Activated naive CD4-positive, alpha-beta T cell treated with anti-CD3 and anti-CD28 coated beads, Interleukin-2, amount 10 ng/mL, durations not matched to agents 7 days and 5 days (primary cell): ENCODE measurements at places on chromosomes 4 and X.

GRCh38 chr4:705278-706082, at the start of gene PCGF3:
Gene PCGF3 (plus strand): TSS chr4:705832. CDS start chr4:733681, 27,849 bp downstream.
- peaks cover 21% of the 10 kb centered on the region for H3K4me1 ChIP-seq
- DNase-seq: peak; percentile 98
- peaks cover 12% of the 10 kb centered on the region for H3K27me3 ChIP-seq
- peak within 1 kb of the TSS; percentile 78 for H3K4me3 ChIP-seq

DNA sequence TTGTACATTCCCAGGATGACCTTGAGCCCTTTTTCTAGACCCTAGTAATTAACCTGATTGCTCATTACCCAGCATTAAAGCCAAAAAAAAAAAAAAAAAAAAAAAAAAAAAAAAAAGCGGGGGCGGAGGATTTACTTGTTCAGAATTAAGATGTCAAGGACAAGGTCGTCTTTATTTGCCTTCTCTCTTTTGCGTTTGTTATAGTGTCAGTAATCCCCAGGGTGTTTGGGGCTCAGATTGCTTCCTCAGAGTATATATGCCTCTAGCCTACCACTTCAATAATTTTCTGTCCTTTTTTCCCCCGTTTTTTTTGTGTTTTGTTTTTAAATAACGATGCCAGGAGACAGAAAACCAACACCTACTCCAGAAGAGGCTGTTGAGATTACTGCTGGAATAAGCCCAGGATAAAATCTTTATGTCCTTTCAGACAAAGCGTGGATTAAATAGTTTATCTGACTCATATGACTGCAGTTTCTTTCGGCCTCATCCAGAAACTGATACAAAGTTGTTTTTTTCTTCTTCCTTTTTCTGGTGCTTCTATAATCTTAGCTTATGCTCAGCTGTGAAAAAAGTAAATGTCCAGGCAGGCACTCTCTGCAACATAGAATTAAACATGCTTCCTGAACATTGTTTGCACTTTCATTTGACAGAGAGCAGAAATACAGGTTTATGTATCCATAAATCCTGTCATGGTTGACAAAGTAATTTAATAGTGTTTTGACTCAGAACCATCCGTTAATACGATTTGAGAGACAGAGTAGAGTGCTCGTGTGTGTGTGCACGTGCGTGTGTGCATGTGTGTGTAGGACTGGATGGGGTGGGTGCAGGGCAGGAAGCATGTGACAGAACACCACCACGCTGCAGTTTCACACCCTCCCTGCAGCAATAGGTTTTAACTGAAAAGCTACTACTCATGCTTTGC, 138.6 kb downstream of the AFF1 start:
- peak; percentile 79 for DNase-seq
- no peaks in the 10 kb centered on the region for H3K27me3 ChIP-seq
- H3K4me1 ChIP-seq: peaks cover 44% of the 10 kb centered on the region
- peaks cover 11% of the 10 kb centered on the region for H3K36me3 ChIP-seq
- H3K4me3 ChIP-seq: peak overlapping the region; percentile 53

DNA sequence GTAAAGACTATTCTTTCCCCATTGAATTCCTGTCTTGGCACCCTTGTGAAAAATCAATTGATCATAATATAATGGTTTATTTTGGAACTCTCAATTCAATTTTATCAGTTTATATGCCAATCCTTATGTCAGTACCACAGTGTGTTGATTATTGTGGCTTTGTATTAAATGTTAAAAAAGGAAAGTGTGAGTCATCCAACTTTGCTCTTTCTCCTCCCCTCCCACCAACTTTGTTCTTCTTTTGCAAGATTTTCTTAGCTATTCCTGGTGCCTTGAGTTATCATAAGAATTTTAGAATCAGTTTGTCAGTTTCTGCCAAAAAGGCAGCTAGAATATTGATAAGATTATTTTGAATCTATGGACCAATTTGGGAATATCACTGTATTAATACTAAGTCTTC, 11.2 kb upstream of the RNF175 start:
- H3K27ac ChIP-seq: no peak overlapping the region
- peaks cover 11% of the 10 kb centered on the region for H3K27me3 ChIP-seq
- no peak overlapping the region for H3K4me3 ChIP-seq

GRCh38 chr4:43853565-43854264, 594.9 kb downstream of the KCTD8 start:
- H3K36me3 ChIP-seq: no peaks in the 10 kb centered on the region
- H3K4me3 ChIP-seq: no peak overlapping the region
- H3K27me3 ChIP-seq: no peaks in the 10 kb centered on the region
- H3K27ac ChIP-seq: no peak overlapping the region
- DNase-seq: no peak
- H3K4me1 ChIP-seq: no peaks in the 10 kb centered on the region

- peaks cover 5% of the 10 kb centered on the region for H3K36me3 ChIP-seq
- no peaks in the 10 kb centered on the region for H3K27me3 ChIP-seq
- no peak for DNase-seq
- no peak overlapping the region for H3K4me3 ChIP-seq
These were observed 26.5 kb upstream of the ANAPC4 start for GRCh38 chr4:25350561-25350960.

DNA sequence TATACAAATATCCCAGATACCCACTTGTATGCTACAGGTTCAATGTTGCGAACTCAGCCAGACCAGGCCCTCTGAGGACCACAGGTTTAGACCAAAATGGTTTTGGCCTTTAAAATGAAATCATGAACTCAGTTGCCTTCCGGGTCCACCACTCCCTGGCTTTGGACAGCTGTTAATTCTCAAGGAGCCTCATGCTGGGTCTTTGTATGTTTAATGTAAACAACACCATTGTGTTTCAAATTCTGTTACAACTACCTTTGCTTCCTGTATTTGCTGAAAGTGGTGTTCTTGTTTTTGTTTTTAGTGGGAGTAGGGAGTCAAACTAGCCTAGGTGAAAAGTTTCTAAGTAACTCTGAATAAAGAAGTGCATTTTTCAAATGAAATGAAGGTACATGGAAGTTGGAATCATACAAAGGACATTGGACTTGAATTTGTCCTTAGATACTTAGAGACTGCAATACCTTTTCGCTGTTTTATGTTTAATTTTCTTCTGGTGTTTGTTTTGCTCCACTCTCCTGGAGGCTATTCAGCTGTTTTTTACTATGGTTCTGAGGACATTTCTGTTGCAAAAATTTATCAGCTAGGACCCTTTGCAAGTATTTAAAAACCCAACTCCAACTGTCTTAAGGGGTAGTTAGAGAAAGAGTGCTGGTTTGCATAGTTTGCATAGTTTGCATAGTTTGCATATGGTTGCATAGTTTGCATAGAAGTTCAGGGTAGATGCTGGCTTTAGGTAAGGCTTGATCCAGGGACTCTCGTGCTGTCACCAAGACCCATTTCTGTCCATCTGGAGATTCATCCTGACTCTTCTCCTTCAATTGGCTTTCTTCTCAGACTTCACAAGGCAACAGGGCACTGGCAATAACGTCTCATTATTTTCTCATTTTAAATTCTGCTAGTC, 70.1 kb downstream of the MID1IP1 start:
- H3K36me3 ChIP-seq: no peaks in the 10 kb centered on the region
- no peaks in the 10 kb centered on the region for H3K27me3 ChIP-seq
- H3K27ac ChIP-seq: no peak overlapping the region
- no peak overlapping the region for H3K4me3 ChIP-seq
- H3K4me1 ChIP-seq: no peaks in the 10 kb centered on the region
- no peak for DNase-seq

GRCh38 chr4:129926936-129927335, 831.0 kb downstream of the C4orf33 start:
- H3K4me3 ChIP-seq: no peak overlapping the region
- no peaks in the 10 kb centered on the region for H3K4me1 ChIP-seq
- no peak overlapping the region for H3K27ac ChIP-seq
- no peak for DNase-seq

GRCh38 chr4:35500812-35501211, 743.5 kb downstream of the ARAP2 start:
- H3K27ac ChIP-seq: no peak overlapping the region
- no peak for DNase-seq
- no peak overlapping the region for H3K4me3 ChIP-seq
- H3K4me1 ChIP-seq: no peaks in the 10 kb centered on the region
- no peaks in the 10 kb centered on the region for H3K36me3 ChIP-seq

- peaks cover 55% of the 10 kb centered on the region for H3K36me3 ChIP-seq
- no peaks in the 10 kb centered on the region for H3K27me3 ChIP-seq
- no peak overlapping the region for H3K4me3 ChIP-seq
- H3K4me1 ChIP-seq: peaks cover 31% of the 10 kb centered on the region
- no peak for DNase-seq
- peak overlapping the region; percentile 72 for H3K27ac ChIP-seq
These were observed 22.7 kb downstream of the NOP14 start for GRCh38 chr4:2940267-2941137.

DNA sequence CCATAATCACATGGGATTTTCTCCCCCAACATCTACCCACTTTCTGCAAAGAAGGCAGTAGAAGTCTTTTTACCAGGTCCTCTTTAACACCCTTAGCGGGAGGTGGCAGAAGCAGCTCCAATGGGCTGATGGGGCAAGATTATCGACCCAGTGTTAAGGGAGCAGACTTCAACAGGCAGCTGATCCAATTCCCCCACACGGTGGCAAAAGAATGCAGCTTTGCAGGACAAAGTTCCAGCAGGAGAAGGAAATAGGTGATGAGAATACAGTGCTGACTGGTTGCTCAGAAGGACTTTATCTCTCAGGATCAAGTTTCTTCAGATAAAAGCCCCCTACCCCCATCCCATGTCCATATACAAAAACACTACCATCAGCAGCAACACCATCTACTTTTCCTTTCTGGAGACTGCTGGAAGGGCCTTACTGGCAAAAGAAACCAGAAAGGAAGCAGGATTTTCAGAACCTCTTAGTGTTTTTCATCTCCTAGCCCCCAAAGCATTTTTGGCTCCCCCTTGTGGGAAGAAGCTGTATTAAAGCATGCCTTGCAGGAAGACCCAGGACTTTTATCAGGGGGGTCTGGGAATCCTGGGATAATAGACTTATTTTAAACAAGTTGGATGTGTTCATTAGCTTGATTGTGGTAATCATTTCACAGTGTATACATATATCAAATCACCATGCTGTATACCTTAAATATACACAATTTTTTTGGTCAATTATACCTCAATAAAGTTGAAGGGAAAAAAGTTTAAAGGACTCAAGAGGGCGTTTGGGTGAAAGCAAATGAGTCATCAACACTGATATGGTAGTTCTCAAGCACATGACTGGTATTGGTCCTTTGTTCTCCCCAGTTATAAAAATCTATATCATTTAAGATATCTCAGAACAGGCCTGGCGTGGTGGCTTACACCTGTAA, 146.4 kb downstream of the GPC3 start:
- no peak overlapping the region for H3K4me3 ChIP-seq
- H3K36me3 ChIP-seq: no peaks in the 10 kb centered on the region

DNA sequence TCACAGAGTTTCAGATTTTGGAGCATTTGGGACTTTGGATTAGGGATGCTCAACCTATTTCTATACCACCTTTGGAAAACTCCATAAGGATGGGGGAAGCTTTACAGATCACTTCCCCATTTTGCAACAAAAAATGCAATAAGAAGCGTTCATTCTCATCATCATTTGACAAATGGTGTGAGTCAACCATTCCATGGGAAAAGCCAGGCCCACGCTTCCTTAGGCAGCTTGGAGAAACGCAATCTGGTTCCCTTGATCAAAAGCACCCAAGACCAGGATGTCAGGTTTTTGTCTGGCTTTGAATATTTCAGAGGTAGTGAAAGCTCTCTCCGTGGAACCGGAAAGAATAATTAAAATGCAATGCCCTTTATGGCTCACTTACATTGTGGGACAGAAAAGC, 79.3 kb upstream of the C4orf50 start:
- H3K4me3 ChIP-seq: no peak overlapping the region
- peaks cover 5% of the 10 kb centered on the region for H3K27me3 ChIP-seq
- H3K27ac ChIP-seq: no peak overlapping the region

DNA sequence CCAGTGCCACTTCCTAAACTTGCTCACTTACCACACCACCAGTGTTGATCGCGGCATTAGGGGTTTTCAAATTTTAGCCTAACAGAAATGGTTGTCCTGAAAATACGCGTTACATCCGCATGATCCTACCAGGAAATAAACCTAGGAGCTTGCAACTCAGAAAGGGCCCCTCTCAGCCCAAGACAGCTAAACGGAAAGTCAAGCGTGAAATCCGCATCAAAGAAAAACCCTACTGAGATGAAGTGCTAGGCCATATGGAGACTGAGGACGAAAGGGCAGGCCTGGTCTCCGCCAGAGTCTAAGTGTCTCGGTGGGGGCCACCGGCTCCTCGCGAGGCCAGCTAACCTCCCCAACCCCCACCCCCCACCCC, 626 bp downstream of the YTHDC1 start:
- peak overlapping the region; percentile 84 for H3K4me3 ChIP-seq
- DNase-seq: peak; percentile 38
- H3K27me3 ChIP-seq: no peaks in the 10 kb centered on the region
- H3K36me3 ChIP-seq: peaks cover 16% of the 10 kb centered on the region
